NCI-H1436 (cell line): ENCODE measurements at places on chromosomes 7 and 10.

DNA sequence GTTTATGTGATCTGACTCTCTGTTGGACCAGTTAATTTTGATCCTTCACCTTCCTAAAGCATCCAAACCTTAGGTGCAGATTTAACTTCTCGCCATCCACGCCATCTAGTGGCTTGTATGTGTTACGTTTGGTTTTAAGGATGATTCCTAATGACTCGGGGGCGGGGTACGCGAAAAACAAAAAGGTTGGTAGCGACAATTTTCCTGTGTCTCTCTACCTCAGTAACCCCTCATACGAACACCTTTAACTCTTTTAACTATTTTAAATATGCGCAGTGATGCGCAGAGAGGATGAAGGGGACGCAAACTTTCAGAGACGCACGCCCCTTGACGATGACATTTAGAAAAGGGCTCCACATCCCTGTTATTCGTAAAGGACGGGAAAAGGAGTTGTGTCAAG lies 714 bp upstream of the KCND2 start:
- DNase-seq, result peak; percentile 20

- DNase-seq, result peak; percentile 44
Measured at GRCh38 chr10:11345224-11346054, 266.0 kb downstream of the USP6NL start.

- DNase-seq, result no peak
Measured at GRCh38 chr7:6228361-6229229, 43.8 kb downstream of the CYTH3 start.

GRCh38 chr7:47185170-47185569 lies 396.7 kb downstream of the TNS3 start:
- DNase-seq, result no peak

DNA sequence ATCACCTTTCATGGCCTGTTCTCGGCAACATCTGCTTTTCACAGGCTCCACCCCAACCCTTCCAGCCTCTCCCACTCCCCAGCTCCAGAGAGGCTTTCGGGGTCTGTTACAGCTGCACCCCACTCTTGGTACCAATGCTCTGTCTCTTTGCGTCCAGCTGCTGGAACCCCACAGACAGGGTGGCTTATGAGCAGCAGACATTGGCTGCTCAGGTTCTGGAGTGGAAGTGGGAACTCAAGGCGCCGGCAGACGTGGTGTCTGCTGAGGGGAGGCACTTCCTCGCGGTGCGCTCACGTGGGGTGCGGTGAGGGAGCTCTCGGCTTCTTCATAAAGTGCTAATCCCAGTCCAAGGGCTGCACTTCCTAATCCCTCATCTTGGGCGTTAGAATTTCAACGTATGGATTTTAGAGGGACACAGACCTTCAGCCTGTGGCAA lies 185.7 kb downstream of the ELFN1 start:
- DNase-seq, result no peak

DNA sequence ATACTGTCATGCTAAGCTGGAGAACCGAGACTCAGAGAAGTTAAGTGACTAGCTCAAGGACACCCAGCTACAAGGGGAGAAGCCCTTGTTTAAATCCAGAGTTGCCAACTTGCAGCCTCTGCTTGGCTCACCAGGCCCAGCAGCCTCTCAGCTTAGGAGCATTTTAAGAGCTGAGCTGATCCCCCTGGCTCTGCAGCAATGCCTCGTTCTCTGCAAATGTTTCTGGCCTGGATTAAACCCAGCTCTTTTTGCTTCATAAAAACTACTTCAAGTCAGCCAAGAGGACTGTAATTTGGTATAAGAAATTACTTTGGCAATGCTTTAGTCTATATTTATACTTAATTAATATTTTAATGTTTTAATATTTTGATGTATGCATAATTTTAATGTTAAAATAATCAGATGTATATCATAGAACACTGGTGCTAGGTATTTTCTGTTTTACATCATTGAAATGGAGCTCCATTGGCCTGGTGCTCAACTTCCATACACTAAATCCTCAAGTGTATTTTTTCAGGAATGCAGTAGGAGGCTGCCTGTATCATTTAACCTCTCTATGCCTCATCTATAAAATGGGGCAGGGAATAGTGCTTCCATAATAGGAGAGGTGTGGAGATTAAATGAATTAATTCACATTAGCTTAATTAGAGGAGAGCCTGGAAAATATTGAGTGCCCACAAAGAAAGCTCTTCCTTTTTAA lies 184.2 kb downstream of the EMX2 start:
- no peak for DNase-seq

GRCh38 chr7:130941322-130942210 lies 207.6 kb upstream of the KLF14 start:
- no peak for DNase-seq

- DNase-seq, result no peak
Measured at GRCh38 chr10:84333864-84334451, 5.6 kb downstream of the CCSER2 start.

DNA sequence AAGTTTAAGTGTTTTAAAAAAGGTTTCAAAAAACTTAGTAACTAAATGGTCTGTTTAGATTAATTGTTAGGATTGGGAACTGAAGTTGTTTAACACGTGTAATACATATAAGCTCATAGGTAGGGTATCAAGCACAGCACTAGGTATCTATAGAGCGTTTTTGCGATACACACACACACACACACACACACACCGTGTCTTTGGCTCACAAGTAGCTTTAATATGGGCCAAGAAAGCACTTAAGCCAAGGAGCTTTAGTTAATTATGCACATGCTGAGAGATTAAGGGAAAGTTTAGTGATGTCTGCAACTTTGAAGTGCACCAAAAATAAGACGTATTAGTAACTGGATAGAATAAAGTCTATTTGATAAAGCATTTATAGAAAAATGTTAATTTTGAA lies 93.8 kb upstream of the CNTNAP2 start:
- DNase-seq, result no peak

DNA sequence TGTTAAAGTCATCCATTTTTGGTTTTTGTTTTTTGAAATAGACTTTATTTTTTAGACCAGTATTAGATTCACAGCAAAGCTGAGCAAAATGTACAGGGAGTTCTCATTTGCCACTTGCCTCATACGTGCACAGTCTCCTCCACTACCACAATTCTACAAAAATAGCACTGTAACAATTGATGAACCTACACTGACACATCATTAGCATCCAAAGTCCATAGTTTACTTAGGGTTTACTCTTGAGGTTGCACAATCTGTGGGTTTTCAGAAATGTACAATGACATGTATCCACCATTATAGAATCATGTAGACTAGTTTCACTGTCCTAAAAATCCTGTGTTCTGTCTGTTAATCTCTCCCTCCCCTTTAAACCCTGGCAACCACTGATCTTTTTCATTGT lies 125.8 kb upstream of the PDSS1 start:
- DNase-seq, result no peak

- DNase-seq, result peak; percentile 52
Measured at GRCh38 chr7:138001529-138002095, at the start of gene CREB3L2. Gene CREB3L2, minus strand, starts transcription at chr7:138002086. Its CDS starts 381 bp downstream, at chr7:138001705.

DNA sequence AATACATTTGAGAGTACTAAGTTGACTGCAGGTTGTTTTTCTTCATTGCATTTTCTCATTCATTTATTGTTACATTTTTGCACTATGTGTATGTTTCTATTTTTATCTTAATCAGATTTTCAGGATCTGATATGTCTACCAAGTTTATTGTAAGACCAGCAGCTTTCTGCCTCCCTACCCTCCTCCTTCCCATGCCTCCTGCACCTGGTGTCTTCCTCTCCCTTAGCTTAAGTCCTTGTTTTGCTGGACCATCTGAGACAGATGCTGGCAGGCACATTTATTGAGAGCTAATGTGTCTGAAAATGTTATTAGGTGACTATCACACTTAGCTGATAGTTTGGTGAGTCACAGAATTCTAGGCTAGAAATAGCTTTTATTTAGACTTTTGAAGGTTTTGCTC lies 79.6 kb downstream of the ANLN start:
- DNase-seq, result no peak

GRCh38 chr7:27491534-27491933 lies 171.1 kb downstream of the HIBADH start:
- no peak for DNase-seq

DNA sequence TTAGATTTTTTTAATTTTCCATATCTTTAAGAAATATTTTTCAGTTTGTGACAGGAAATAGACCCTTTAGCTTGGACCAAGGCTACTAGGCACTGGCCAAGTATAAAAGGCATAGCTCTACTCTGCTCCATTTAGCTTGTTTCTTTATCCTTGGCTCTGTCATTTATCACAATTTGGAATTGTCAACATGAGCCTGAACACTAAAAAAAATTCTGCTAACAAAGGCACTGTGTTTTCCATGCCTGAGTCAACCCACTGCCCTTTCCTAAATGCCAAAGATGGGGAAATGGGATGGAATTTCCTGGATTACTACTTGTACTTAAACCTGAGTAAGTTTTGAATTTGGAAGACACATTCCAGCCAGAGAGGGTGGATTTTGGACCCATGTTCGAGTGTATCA lies 128.4 kb downstream of the NSUN6 start:
- DNase-seq, result no peak

- no peak for DNase-seq
Measured at GRCh38 chr7:131010029-131010716, 276.2 kb upstream of the KLF14 start.

- DNase-seq, result no peak
Measured at GRCh38 chr7:43139137-43139536, 26.7 kb downstream of the HECW1 start.

DNA sequence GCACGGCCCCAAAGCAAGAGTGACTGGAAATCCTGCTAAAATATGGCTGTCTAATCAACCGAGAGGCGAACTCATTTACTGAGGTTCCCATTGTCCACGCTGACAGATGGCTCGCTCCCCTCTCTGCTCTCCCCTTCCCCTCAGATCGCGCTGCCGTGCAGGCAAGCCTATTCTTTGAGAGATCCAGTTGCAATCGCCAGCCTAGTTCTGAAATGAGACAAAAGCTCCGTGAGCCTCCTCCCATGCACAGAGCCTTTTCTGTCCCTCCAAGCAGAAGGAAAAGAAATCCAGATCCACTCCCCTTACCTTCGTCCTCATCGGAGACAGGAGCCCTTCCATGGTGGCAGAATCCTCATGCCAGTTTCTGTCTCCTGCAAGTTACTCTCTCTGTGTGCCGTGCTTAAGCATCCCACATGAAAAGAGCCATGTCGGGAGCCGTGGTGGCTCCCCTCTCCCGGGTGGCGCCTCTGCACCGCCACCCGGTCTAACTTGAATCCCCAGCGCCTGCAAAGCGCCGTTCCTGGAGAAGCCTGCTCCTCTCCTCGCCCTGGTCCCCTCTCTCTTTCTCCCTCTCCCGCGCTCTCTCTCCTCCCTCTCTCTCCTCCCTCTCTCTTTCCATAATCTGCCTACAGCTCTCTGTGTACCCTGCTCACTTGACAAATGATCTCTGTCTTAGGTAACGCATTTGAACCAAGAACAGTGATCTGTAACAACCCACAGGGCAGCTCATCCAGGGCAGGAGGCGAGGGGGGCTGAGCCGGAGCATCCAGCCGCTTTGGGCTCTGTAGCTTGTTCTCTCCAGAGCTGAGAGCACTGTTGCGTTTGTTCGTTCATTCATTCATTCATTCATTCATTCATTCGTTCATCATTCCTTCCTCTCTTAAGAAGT lies 156.8 kb downstream of the FRMD4A start:
- DNase-seq, result no peak

GRCh38 chr7:155732286-155732685 lies 80.0 kb downstream of the SHH start:
- DNase-seq, result no peak

DNA sequence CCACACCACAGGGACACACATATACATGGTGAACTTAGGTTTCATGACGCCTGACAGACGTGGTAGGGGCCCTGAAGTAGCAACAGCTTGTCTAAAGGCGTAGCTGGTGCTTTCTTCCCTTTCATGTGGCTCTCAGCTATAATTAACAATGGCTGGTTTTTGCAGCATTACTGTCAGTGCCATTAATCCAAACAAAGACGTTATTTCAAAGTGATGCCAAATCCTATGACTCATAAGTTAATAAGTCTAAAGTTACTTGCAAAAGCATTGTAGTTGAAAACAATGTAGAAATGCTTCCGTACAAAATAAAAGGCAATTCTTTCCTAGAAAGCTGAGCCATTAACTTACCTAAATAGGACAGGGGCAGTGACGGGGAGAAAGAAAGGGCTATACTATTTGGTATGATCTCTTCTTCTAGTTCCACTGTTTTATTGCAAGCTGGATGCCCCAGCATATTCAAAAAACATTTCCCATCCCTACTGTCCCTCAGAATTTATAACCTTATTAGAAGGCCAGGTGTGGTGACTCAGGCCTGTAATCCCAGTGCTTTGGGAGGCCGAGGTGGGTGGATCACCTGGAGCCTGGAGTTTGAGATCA lies 105.4 kb downstream of the ODAD2 start:
- no peak for DNase-seq

DNA sequence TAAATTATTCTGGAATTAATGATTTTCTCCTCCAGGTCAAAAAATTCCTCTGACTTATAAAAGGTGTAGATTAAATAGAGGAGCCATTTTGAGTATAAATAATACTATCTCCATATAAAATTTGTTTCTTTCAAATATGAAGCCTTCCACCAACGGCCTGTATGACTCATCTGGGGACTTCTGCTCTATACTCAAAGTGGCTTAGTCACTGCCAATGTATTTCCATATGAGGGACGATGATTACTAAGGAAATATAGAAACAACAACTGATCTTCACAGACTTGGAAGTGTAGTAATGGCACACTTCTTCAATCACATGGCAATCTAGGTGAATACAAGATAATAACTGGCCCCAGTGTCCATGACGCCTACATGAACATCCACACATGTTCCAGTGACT lies 335.6 kb upstream of the HGF start:
- DNase-seq, result no peak

GRCh38 chr10:129927351-129928120 lies 36.5 kb downstream of the EBF3 start:
- no peak for DNase-seq

- DNase-seq, result no peak
Measured at GRCh38 chr10:72037266-72037665, 51.1 kb downstream of the SPOCK2 start.

- no peak for DNase-seq
Measured at GRCh38 chr7:158782761-158783401, 46.4 kb downstream of the ESYT2 start.

- DNase-seq, result no peak
Measured at GRCh38 chr10:31804352-31804810, 124.2 kb downstream of the ARHGAP12 start.
